Cardiac septum (tissue), 1 donor: ENCODE measurements at places on chromosomes 5 and 9.

DNA sequence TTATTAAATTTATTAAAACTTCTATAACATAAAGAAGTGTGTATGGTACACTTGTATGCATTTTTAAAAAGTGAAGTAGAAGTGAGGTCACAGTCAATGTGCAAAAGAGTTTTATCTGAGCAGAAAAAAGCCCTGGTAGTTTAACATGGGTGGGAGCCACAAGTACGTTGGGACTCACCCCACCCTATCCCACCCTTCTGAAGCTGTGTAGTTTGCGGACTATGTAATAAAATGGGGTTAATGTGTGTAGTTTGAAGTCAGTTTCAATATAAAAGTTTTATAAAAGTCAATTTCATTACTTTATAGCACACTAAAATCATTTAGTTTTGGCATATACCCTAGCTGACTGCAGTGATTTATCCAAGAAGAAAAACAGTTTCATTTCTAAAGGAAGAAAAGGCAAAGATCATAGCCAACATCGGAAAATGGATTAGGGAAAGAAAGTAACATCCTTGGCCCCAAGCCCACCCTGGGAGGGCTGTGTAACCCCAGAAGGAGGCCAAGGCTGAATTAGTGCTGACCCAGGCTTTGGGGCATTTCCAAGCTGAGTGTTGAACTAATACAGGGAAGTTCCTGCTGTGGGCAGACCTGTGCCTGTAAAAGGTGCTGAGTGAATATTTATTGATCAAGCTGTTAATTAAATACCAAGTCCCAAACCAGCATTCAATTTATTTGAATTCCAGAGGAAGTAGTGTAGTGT is 398.6 kb upstream of the ADAMTSL1 start:
- no peak for DNase-seq

DNA sequence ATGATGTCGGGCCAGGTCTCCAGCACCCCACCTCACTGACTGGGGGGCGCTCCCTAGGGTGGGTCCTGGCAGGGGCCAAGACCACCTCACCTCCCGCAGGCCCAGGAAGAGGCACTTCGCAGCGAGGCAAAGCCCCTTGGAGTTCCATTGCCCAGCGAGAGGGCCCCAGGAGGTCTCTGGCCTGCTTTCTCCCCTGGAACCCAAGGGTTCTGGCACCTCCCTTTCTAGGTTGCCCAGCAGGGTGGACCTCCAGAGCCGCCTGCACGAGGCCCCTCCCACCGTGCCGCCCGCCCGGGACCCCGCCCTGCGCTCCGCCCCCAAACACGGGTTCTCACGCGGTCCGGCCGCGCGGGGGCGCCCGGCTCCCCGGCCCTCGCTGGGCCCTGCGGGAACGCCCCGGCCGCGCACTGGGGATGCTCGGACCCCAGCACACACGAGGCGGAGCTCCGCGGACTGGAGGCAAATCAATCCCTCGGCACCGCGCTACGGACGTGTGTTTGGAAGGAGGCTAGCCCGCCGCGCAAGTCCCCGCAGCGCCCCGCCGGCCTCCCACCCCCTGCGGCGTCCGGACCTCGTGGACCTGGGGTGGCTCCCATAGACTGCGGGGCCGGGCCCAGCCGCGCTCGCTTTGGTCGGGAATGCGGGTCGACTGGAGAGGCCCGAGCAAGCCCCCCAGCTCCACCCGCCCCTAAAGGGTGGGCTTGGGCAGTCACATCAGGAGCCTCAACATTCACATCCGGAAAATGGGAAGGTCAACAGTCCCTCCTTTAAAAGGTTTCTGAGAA is 99.5 kb upstream of the LMX1B start:
- peak; percentile 88 for DNase-seq

DNA sequence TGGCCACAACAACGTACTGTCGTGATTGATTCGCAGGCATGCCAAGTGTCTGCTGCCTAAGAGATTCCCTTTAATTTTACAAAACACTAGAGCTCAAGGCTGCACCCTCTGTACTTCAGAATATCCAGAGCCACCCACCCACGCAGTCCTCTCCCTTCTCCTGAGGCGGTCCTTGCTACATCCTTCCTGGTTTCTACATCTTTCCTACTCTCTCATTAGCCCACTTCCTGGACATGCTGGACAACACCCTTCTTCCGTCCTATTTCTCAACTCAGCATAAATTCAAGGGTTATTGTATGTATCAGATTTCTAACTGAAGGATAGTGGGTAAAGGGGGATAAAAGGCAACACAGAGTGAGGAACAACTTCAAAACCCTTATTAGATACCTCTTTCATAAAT is 148.4 kb upstream of the MAP3K1 start:
- no peak for DNase-seq

GRCh38 chr9:123622711-123623241 is 266.8 kb downstream of the CRB2 start:
- no peak for DNase-seq
